ENCODE measurements at places on chromosomes 13 and 19.

DNA sequence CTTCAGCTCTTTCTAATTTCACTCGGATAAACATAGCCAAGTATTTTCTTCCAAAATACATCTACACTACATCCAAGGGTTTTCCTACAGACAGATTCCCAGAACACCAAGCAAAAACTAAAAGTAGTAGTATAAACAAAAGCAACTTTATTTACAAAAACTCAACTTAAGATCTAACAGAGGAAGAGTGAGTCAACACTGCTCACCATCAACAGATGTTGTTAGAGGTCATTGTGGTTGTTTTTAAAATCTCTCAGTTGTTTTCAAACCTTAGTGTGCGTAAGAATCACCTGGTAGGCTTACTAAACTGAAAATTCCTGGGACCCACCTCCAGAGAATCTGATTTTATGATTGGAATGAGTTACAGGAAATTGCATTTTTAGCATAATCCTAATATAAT, 631.7 kb upstream of the SGCG start:
- DNase-seq = no peak

DNA sequence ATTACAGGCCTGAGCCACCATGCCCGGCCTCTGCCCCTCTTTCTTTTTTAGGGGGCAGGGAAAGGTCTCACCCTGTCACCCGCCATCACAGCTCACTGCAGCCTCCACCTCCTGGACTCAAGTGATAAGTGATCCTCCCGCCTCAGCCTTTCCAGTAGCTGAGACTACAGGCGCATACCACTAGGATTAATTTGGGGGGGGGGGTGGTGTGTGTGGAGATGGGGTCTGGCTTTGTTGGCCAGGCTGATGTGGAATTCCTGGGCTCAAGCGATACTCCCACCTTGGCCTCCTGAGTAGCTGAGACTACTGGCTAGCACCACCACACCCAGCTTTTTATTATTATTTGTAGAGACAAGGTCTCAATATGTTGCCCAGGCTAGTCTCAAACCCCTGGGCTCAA, 4.2 kb downstream of the APOE start:
- no peak for DNase-seq

- no peak for DNase-seq
These were observed 91.4 kb downstream of the ATP11A start for GRCh38 chr13:112781287-112781686.

GRCh38 chr13:58051396-58051795, 419.9 kb downstream of the PCDH17 start:
- DNase-seq = no peak

DNA sequence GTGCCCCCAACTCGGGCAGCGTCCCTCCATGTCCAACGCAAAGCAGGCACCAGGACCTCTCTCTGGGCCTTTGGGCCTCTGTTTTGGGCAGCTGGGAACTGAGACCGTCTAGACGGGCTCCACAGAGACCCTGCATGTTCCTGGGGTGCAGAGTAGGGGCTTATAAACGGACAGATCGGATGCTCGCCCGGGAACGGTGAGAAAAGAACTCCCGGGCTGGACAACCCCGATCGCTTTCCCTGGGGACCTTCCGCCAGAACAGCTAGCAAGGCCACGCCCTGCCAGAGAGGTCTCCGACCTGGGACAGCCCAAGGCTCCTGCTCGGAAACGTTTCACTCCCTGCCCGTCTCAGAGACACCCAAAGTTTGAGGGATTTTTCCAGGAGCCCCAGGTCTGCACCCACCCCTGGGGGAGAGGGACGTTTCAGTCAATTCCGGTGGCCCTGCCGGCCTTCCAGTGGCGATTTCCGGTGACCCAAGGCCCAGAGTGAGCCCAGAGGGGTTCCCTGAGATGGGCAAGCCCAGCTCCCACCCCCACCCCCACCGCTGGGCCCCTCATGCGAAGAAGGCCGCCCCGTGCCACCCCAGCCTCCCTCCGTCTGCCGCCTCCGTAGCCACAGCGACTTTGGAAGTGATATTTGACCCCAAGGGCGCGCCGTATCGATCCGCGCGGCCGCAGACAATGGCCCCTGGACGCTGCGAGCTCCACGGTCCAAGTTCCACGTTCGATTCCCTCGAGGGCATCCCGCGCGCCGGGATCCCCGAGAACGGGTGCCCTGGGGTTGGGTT, 1.7 kb downstream of the NR2F6 start:
- DNase-seq = no peak

DNA sequence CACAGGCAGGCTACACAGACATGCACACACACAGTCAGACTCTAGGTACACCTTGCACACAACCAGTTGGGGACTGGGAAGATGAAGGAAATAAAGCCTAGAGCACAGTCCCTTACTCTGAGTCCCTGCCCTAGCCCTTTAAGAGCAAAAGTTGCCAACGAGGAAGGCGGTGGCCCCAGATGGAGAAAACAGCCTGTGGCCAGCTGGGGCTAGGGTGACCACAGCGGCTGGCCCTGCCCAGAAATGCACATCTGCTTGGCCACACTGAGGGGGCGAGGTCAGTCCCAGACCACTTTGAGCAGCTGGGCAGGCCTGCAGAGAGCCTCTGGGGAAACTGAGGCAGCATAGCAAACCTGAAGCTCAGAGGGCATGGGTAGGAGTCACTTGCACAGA, 52.3 kb downstream of the PTPRS start:
- no peak for DNase-seq

DNA sequence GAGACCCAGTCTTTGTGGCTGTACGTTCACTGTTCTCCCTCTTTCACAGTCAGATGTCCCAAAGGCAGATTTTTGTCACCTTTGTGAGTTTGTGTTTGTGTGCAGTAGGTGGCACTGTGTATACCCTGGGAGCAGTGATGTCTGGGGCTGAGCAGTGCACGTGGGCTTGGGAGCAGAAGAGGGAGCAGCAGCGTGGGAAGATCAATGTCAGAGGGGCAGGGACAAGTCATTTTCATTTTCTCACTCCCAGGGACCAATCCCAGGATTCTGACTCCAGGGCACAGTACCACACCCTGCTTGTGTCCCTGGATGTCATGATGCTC, 2.0 kb upstream of the PSG6 start:
- no peak for DNase-seq

GRCh38 chr13:29582171-29582570, 13.3 kb downstream of the SLC7A1 start:
- no peak for DNase-seq

- DNase-seq = no peak
These were observed 1566.5 kb upstream of the SLC10A2 start for GRCh38 chr13:104632736-104633135.

- no peak for DNase-seq
These were observed 7.8 kb upstream of the HIF3A start for GRCh38 chr19:46288896-46289588.

GRCh38 chr13:109256866-109257760, 529.3 kb downstream of the IRS2 start:
- no peak for DNase-seq

- DNase-seq = no peak
These were observed 8.9 kb upstream of the ZNF527 start for GRCh38 chr19:37361994-37362393.

DNA sequence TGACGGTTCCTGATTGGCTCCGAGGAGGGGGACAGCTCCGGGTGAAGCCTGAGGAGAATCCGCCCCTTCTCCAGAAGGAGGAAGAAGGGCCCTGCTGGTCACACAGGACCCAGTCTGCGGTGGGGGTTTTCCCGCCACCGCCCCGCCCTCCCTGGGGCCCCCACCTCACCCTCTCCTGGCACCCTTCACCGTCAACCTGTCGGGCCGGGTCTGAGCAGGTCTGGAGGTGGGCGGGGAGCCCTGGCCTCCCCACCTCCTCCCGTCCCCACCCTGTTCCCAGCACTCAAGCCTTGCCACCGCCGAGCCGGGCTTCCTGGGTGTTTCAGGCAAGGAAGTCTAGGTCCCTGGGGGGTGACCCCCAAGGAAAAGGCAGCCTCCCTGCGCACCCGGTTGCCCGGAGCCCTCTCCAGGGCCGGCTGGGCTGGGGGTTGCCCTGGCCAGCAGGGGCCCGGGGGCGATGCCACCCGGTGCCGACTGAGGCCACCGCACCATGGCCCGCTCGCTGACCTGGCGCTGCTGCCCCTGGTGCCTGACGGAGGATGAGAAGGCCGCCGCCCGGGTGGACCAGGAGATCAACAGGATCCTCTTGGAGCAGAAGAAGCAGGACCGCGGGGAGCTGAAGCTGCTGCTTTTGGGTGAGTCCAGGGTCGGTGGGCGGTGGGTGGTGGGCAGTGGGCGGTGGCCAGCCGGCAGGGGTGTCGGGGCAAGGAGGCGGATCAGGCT, at the start of gene GNA15:
GNA15 (plus strand) TSS at position 73 of the 723 bp plus-strand sequence; CDS start at position 491, 418 bp downstream.
- peak; percentile 66 for DNase-seq

DNA sequence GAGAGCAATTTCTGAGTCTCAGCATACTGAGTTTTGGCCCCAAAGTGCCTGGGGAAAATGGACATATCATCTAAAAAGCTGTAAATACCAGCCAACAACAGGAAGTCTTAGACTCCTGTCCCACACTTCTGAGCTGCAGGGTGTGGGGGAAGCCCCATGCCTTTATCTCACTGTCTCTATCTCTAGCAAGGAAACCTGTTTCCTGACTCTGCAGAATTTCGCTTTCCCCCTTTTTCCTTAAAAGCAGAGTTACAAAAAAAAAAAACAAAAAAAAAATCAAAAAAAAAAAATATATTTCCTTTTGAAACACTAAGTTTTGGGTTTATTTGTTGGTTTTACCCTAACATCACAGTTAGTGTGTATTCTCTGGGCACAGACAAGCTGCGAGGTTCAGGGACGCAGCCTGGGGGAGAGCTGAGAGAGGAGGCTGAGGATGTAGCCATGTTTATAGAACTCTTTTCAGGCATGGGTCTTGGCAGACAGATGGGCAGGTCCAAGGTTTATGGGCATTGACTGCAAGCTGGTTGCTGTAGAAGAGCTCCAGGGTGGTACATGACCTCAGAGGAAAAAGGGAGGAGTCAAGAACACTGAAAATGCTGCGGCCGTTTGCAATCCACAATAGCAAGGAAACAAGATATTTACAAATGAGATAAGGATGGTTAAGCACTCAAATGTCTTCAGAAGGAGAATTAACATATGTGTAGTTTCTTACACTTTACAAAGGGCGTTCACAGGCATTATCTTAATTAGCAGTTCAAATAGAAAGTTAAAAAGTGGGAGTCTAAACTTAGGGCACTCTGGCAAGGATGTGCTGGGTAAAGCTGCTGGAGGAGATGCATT, 4.9 kb downstream of the MBNL2 start:
- peak; percentile 53 for DNase-seq

- no peak for DNase-seq
These were observed 171.0 kb downstream of the GPC6 start for GRCh38 chr13:93397619-93398018.

DNA sequence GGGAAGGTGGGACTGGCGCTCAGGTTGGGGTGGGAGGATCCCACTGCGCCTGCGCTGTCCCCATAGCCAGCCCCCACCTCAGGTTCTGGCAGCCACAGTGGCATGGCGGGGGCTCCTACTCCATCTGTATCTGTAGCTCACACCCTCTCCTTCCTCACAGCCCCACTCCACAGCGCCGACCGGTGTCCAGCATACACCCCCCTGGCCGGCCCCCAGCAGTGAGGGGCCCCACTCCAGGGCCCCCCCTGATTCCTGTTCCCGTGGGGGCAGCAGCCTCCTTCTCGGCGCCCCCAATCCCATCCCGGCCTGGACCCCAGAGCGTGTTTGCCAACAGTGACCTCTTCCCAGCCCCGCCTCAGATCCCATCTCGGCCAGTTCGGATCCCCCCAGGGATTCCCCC, 6.0 kb downstream of the TMED1 start:
- DNase-seq = no peak

- no peak for DNase-seq
These were observed 6.9 kb downstream of the ETFB start for GRCh38 chr19:51359294-51359693.

- DNase-seq = no peak
These were observed 58.9 kb downstream of the TMED1 start for GRCh38 chr19:10776900-10777650.

GRCh38 chr19:45556835-45557234, 27.8 kb downstream of the OPA3 start:
- no peak for DNase-seq

DNA sequence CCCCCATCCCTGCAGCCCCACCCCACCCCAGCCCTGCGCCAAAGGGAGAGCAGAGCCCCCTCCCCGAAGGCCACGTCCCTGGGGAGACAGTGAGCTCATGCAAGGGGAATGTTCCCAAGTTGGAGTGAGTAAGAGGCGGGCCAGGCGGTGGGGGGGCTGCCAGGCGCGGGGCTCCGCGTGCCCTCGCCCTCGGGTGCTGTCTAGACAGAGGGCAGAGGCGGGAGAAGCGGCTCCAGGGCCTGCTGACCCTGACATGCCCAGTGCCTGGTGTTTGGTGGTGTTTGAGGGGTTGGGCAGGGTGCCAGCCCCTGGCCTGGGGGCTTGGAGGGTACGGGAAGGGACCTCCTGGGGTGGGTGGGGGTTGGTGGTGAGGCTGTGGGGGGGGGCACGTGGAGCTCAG, 1.0 kb downstream of the FSTL3 start:
- no peak for DNase-seq

- no peak for DNase-seq
These were observed at the start of gene SMIM24 for GRCh38 chr19:3480383-3481091. Gene SMIM24 (minus strand): TSS chr19:3480525. CDS start chr19:3480463, 62 bp downstream.

DNA sequence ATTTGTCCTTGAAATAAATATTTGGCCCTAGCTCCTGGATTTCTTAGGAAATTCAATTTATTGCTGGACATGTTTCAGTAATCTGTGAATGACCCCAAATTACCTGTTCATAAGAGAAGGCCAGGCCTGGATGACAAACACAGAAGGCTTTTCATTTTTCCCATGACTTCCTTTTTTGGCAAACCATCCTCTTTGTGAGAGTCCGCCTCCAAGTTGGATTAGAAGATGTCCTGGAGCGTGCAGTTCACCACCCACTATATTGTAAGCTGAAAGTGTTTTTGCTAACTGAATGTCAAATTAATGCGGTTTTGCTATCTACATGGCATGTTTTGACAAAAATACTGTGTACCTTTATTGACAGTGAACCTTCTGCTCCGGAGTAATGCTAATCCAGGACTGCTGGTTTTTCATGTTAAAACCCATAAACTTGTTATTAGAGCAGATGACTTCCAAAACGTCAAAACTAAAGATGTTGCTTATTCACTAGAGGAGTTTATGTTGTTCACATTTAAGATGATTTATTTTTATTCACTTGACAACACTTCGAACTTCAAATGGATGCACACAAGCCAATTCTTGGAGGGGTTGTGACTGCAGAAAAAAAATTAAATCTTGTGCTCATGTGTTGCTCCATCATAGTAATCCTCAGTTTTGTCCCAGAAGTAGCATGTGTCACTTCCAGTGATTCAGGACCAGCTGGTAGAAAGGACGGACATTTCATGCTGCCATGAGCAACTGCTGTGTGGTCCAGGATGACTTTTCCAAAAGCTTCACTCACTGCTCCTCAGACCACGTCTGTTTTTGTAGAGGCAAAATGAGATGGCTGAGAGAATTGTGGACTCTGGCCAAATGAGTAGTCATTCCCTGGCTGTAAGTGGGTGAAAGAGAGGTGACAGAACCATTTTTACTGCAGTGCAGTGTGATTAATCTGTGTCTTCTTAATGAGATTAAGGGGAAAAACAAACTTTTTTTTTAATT, 71.0 kb downstream of the ITGBL1 start:
- DNase-seq = no peak

GRCh38 chr13:36571444-36571843, 102.4 kb upstream of the SERTM1 start:
- no peak for DNase-seq

GRCh38 chr13:102907886-102908515, 62.2 kb downstream of the ERCC5 start:
- DNase-seq = no peak

All from activated naive CD4-positive, alpha-beta T cell treated with anti-CD3 and anti-CD28 coated beads, Interleukin-2, amount 10 ng/mL, durations not matched to agents 7 days and 5 days (primary cell).